ENCODE measurements at places on chromosomes 4 and X.
A peak's percentile ranks its signal among the peaks of the same experiment; 100 is the strongest.

DNA sequence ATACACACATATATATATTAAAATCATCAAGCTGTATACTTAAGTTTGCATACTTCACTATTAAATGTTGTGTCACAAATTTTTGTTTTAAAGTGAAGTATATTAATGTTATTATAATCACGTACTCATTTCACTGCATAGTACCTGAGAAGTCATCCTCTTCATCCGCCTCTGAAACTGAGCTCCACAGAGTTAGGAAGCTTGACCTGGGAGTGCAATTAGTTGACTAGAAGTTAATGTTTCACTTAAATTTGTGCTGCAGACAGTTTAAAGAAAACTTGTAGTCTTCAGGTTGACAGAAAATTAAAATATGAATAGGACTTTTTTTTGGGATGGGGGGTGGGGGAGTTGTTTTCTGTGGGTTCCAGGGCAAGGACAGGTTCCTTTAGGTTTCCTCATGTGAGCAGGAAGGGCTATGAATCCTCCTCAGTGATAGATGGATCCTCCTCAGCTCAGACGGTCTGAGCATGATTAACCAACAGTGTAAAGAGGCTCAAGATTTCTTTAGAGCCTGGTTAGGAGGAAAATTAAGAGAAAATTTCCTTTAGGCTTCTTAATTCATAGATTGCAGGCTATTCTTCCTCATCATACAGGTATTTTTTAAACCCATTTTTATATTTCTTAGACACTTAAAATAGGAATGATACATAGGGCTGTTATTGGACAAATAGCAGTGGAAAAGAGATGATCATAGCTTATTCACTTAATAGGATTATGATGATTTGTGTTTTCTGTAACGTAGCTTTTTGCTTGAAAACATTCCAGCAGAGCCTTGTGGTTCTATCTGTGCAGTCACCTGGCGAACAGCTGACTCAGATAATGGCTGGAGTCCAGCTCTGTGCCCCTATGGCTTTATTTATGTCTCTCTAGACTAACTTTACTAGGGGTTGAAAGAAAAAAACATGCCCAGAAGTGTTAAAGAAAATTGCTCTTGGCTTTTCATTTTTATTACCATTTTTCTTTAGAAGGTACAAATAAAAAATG is 102.7 kb downstream of the SLC4A4 start:
- no peak for DNase-seq

DNA sequence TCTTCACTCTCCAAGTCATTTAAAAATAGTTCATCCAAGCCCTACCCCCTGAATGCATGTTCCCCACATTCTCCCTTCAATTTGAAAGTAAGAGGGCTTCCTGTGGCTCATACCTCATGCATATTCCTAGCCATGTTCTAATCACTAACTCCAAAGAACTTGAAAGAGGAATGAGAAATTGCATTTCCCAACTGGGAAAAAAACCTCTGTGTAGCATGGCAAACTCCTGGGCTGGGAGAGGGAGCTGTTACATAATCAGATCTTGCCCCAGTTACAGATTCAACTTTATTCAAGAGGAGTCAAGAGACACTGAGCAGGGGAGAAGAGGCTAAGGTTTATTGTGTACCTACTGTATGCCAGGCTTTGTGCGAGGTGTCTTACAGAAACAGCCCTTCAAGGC is 90.2 kb downstream of the SLC2A9 start:
- DNase-seq = no peak

GRCh38 chrX:103211012-103211715 is 3.7 kb upstream of the BEX4 start:
- DNase-seq = peak; percentile 44

DNA sequence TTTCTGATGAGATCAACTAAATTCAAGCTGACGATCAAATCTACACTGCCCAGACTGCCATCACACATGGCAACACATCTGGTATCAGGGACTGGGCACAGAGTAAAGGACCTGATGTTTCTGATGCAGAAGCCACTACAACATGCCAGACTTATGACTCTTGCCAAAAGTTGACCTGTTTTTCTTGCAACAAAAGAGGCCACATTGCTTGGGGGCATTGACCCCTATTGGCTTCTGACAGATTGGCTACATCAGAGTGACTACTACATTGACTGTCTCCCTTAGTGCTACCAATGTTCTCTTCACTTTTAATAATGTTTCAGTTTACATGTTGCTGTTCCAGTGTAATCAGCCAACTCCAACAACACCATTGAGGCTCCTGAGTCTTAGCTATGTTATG is 15.3 kb upstream of the SMIM10 start:
- DNase-seq = no peak

DNA sequence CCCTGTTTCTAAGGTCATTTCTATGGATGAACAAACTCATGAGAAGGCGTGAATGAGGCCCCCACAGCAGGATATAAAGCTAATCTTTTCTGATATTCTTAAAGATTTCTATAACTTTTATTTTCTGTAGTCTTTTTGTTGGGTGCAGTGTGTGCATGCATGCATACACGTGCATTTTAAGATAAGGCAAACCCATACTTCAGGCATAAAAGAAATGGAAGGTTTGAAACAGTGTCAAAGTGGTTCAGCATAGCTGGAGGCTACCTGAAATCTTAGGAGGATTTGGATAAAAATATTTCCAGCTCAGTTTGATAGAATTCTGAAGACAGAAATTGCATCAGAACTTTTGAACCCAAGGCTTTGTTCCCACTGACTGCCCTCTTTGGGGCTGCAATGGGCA is 119.7 kb downstream of the PDHA2 start:
- no peak for DNase-seq

DNA sequence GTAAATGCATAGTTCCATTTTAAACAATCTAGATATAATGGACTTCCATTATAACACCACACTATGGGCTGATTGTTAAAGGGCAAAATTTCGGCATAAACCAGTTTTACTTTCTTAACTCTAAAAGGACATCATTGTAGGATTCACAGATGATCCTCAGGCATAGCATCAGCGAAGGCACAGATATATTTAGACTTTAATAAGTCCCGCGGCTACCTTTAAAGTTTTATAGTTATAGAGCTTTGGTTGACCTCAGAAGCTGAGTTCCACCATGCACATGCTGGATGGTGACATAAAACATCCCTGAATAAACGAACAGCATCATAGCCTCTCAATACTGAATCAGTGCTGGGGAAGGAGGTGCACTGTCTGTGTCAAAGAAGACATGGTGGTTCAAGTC is 125.0 kb upstream of the PDLIM3 start:
- DNase-seq = no peak

DNA sequence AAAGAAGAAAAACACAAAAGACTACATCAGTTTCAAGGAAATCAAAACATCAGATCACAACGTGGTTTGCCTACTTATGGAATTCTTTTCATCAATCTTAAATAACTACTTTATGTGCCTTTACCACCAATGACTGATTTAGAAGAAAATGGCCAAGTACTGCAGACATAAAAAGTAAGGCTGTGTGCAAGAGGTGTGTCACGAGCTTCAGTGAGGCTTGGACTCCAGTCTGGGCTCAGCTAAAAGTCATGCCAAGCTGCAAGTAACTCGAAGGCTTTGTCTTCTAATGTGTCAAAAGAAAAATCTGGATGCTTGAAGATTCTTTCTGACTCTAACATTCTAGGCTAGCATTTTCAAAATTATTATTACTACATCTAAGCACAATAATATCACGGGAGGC is 17.0 kb downstream of the PRSS12 start:
- DNase-seq = no peak

DNA sequence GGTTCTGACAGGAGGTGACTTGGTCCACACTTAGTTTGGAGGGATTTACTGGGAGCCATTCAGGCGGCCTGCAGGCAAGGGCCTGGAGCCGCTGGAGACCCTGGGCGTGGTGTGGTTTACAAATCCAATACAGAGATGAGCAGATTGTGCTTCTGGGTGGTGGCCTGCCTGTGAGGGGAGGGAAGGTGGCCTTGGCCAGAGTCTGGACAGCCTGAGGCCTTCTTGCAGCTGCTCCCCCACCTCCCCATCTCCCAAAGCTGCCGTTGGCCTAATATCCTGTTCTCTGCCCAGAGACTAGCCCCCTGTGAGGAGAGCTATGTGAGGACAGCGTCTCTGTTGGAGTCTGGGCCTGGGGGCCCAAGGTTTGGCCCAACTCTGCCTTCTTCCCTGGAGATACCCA is 163.9 kb upstream of the MAMLD1 start:
- DNase-seq = no peak

DNA sequence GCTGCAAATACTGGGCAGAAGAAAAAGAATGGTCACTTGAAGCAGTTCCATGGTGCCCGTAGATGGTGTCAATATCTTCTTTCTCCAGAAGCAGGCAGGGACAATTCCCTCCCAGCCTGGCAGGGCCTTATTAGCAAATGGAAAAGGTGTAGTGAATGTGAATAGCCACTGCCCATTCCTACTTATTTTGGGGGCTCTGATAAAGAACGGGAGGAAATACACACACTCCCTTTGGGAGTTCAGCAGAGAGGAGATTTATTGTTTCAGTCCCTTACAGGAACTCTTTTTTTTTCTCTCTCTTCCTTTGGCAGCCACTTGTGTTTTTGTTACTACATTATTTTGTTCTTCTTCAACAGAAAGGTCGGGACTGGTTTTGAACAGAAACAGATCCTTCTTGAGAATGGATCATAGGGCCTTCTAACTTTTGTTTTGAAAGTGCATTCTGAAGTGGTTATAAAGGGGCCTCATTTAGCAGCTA is at the start of gene EMCN:
Gene EMCN (minus strand): TSS at position 159 of the 478 bp plus-strand sequence. CDS start 108 bp downstream, at position 51.
- no peak for DNase-seq

- DNase-seq = no peak
These were observed 30.3 kb downstream of the AREG start for GRCh38 chr4:74475091-74475800.

- no peak for DNase-seq
These were observed 887.6 kb downstream of the ADGRL3 start for GRCh38 chr4:62087706-62088105.

DNA sequence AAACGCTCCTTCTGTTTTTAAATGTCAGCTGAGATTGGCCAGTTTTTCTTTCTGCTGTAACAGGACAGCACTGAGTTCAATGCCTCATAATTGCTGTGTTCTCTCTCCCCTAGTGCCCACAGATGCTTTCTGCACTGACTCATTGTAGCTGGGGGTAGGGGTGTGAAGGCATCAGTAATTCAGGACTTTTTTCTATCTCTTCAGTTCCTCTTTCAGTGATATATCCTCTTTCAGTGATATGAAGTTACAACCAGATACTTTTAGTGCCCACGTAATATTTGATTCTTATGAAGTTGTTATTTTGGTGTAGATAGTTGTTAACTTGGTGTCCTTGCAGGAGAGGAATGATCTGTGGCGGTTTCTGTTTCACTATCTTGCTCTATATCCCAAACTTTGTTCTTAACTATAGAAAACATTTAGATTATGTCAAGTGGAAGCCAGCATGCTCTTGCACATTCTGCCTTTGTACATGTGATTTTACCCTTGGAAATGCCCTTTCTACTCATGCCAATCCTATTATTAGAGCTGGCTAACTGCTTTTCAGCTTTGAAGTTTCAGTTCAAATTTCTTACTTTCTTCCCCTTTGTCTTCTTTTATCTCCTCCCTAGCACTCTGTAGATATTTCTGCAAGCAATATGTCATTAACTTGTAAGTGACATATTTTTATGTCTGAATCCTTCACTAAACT is 1258.4 kb downstream of the FAM133A start:
- DNase-seq = no peak

GRCh38 chr4:1619151-1619672 is 64.9 kb downstream of the FAM53A start:
- DNase-seq = no peak

GRCh38 chr4:96606451-96606850 is 766.6 kb downstream of the PDHA2 start:
- no peak for DNase-seq

GRCh38 chr4:113711883-113712662 is 49.5 kb downstream of the CAMK2D start:
- no peak for DNase-seq

GRCh38 chr4:54872261-54872660 is 214.5 kb downstream of the KIT start:
- no peak for DNase-seq

- DNase-seq = no peak
These were observed 3.4 kb downstream of the GALNT7 start for GRCh38 chr4:173171987-173172386.

DNA sequence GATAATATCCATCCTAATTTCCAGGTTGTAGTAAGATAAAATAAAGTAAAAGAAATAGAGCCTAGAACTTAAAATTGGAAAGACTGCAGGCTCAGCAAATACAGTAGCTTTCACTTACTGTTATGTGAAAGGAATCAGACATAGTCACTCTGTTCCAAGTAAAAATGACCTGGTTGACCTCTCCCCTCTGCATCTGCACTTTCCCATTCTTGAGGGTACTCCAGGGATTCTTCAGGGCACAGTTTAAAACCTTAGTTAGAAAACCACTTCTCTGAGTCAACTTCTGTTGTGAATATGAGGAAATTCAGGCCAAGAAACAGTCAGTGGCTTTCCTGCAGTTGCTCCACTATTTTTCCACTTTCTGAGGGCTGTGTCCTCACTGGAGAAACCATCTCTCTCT is 42.9 kb downstream of the FRAS1 start:
- no peak for DNase-seq

GRCh38 chr4:8035371-8035780 is 95.7 kb upstream of the AFAP1 start:
- no peak for DNase-seq

DNA sequence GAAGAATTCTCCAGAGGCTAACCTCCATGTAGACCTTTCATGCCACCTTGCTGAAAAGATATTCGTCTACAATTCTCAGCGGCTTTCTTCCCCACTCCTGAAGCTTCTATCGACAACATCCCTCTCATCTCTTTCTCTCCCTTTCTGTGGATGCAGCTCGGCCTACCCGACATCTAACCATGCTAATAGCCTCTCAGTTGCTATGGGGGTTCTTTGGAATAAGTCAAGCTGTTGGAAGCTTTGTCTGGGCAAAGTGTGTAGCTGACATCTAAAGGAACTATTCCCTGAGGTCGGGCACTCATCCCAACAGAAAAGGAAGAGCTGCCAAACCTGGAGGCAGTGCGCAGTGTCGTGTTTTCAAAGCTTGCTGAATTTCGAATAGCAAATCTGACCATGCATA is 192.1 kb downstream of the RBMX2 start:
- DNase-seq = no peak

DNA sequence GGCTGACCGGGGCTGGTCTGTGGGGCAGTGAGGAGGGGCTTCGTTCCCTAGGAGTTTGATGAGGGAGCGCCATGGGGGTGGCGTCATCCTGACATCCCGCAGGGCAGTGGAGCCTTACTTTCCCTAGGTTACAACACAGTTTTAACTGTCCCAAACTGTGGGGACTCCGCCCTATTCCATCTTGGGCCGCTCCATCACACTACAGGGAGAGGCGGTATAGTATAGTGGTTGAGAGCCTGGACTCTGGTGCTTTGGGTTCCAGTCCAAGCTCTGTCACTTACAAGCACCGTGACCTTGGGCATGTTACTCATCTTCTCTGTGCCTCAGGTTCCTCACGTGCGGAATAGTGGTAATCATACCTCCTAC is 44.2 kb downstream of the ZNF185 start:
- DNase-seq = no peak

GRCh38 chr4:126361287-126361686 is 1046.5 kb downstream of the FAT4 start:
- no peak for DNase-seq

Measured in NCI-H2171 treated with DMSO at 0.1 percent for 48 hours (cell line).